ENCODE measurements at places on chromosomes 2 and 18. TPM values are rescaled to one million over a fixed set of nuclear protein-coding genes. Genes with fewer than 3 reads are reported as not detected.

The SERPINB10 gene
- total RNA-seq, result 0.33 TPM

DNA sequence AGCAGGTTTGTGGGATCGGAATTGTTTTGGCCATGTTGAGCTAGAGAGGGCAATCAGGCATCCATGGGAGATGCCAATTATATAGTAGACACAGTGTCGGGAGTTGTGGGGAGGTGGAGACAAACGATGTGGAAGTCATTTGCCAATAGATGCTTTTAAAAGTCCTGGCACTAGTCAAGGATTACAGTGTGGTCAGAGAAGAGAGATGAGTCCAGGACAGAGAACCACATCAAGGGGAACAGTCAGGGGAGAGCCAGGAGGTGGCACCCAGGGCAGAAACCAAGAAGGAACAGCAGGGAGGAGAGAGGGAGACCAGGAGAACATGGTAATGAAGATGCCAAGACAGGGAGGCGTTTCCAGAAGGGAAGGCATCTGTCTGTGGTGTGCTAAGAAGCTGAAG, 81.2 kb downstream of the ARL4C start:
- DNase-seq, result no peak

DNA sequence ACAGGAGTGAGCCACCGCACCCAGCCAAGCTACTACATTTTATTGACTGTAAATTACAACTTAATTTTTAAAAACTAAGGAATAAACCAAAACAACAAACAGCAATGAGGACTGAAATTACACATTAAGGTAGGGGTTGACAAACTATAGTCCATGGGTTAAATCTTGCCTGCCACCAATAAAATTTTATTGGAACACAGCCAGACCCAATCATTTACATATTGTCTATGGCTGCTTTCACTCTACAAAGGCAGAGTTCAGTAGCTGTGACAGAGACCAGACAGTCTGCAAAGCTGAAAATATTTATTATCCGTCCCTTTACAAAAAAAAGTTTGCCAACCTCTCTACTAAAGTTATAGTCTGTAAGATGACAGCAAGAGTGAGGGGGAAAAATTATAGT, 24.3 kb upstream of the UGP2 start:
- DNase-seq, result no peak

- no peak for DNase-seq
These were observed 111.7 kb downstream of the BCL11A start for GRCh38 chr2:60441800-60442199.

GRCh38 chr18:69455125-69455524, 54.4 kb downstream of the DOK6 start:
- no peak for DNase-seq

DNA sequence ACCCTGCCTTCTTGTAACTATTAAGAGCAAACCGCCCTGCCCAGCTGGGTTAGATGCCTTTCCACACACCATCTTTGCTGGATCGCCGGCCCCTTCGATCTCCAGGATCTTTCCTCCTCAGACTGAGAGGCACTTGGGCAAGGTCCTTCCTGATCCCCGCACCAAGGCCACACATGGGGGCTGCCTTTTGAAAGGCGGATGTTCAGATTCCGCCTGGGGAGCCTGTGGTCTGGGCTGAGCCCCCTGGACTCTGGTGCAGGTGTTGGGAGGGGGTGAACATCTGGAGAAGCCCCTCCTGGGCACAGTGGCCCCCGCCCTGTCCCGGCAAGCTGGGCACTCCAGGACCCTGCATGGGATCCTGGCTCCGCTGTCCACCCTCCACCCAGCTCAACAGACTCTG, 135.4 kb upstream of the HDAC4 start:
- DNase-seq, result no peak
